ENCODE measurements at places on chromosomes 3 and 15.

DNA sequence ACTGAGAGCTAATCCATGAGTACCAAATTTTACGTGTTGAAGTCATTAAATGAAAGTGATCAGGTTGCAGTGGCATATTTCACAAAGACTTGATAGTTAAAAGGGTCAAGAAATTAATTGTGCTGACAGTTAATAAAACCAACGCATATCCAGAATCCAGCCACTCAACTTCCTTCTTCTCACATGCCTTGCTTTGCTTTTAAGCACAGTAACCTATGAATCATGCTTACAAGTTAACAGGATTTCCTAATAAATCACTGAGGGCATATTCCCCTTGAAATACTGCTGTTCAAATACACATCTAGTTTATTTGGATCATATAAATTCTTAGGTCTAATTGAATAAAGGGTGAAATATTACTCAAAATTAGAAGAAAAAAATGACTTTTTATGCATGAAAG is 801.5 kb upstream of the EPHA6 start:
- DNase-seq, result no peak

- no peak for DNase-seq
Measured at GRCh38 chr15:89433686-89434085, 62.7 kb downstream of the RHCG start.

- no peak for DNase-seq
Measured at GRCh38 chr3:14377838-14378169, 24.6 kb upstream of the SLC6A6 start.

- DNase-seq, result no peak
Measured at GRCh38 chr3:66823009-66823397, 175.1 kb upstream of the KBTBD8 start.

GRCh38 chr3:124969963-124970722 is 35.6 kb upstream of the MUC13 start:
- DNase-seq, result no peak

- no peak for DNase-seq
Measured at GRCh38 chr15:36678308-36678707, 98.9 kb downstream of the CDIN1 start.

DNA sequence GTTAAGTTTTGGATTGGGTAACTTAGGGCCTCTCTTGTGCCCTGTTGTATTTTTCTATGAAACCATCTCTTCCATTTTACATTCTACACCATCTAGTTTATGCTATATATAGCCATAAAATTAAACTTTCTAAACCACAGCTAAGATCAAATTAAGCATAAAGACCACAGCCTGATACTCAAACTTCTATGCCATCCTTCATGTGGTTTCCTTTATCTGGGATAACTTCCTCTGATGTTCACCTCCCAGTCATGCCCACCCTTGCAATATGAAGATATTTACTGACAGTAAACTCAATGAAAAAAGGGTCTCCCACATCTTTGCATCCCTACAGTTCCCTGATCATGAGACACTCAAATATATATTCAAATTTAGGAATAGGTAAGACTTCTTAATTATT is 4.2 kb downstream of the SELENOK start:
- DNase-seq, result no peak

- DNase-seq, result no peak
Measured at GRCh38 chr15:77724715-77725114, 92.0 kb upstream of the LINGO1 start.

DNA sequence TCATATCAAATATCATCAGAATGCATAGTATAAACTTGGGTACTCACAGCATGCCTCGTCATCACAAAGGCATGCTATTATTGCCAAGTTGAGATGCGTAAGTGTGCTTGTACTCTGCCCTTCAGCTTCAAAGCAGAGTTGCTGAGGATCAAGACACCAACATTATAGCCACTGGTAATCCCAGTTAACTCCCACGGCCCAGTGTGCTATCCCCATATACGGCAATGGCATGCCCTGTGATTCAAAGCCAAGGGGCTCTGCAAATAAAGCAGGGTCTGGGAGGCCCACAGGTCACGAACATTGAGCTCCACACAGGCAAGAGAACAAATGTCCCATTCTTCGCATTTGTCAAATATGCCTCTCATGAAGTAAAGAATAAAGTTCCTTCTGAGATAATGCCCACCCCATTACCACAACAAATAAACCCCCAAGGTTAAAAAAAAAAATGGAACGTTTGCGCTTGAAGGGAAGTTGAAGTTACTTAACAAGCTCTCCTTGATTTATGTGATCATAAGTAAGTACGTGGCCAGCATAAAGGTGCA is 298.1 kb upstream of the NECTIN3 start:
- DNase-seq, result no peak

DNA sequence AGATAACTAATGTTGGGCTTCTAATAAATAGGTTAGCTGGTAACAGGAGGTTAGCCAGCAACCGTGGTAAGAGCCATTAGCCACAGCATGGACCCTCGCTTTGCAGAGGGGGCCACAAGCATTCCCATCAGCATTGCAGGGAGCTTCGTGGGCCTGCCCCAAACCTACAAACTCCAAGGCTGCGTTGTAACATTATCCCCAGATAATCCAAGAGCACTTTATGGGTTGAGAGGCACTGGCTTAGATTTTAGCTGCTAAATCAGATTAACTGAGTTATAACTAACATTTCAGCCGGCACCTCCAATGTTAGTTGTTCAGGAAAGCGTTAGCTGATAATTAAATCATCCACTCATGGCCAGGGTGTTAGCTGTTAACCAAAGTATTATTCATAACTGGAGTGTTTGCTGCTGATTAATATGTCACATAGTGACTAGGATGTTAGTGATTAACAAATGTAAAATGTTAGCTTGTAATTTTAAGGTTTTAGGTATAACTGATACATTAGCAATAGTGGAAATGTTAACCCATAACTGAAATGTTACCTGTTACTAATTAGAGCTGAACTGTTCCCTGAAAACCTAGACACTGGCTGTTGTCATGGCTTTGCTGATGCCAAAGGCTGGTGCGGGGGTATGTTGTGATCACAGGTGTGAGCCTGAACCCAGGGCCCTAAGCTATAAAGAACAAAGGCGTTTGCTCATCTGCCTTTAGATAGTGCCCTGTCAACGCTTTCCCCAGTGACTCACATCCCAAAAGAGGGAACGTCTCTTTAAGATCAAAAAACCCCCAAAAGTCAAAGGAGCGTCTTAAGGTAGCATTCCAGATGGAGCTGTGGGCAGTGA is 56.2 kb downstream of the SLC6A6 start:
- DNase-seq, result no peak

GRCh38 chr15:84898761-84899160 is 14.3 kb downstream of the SLC28A1 start:
- no peak for DNase-seq

GRCh38 chr3:4491855-4492207 is 1.3 kb upstream of the ITPR1 start:
- DNase-seq, result no peak

DNA sequence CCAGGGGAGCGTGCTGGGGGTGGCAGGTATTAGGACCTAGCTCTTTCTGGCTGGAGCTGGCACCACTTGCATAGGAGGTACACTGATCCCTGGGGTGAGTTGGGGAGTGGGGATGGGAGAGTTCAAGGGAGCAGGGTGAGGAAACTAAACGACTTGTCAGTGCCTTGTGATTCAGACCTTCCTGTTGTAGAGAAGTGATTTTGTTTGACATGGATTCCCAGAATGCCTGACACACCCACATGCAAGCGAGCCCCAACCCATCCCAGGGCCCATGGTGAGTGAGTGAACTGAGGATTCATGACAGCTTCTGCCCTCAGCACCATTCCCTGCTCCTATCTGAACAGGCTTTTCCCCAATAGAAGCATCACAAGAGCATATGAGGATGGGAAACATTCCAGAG is 15.6 kb upstream of the UBE2Q2 start:
- no peak for DNase-seq

DNA sequence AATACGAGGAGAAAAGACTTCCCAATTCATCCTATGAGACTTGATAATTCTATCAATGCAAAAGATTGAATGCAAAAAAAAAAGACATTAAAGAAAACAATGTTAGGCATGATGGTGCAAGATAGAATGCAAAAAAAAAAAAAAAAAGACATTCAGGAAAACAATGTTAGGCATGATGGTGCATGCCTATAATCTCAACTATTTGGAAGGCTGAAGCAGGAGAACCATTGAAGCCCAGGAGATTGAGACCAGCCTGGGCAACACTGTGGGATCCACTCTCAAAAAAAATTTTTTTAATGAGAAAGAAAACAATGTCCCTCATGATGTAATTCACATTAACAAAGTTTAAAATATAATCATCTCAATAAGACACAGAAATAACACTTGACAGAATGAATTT is 75.9 kb downstream of the MYO9A start:
- no peak for DNase-seq

GRCh38 chr15:30953183-30953582 is 38.2 kb downstream of the MTMR10 start:
- no peak for DNase-seq

DNA sequence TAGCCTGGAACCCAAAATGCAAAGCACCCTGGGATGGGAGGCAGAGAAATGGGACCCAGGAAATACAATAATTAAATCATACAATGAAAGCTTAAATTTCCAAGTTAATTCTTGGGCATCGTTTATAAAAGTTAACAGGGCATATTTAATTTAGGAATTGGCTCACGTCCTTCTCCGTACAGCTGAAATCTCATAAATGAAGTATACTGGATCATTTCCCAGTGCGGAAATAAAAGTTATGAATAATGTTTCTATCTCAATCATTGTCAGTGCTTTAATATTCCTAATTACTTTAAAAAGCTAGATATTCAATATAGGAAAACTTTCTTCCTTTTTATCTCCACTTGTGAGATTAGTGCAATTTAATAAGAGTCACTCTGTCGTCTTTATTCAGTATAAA is 164.0 kb downstream of the MEGF11 start:
- DNase-seq, result no peak

GRCh38 chr3:51035630-51036029 is 349.5 kb upstream of the MANF start:
- DNase-seq, result no peak

- no peak for DNase-seq
Measured at GRCh38 chr3:161866176-161866575, 369.6 kb downstream of the OTOL1 start.
